HFFc6 (cell line): ENCODE measurements at places on chromosomes 2 and 18.
A peak's percentile ranks its signal among the peaks of the same experiment; 100 is the strongest.

- DNase-seq = no peak
These were observed 655.5 kb upstream of the FANCL start for GRCh38 chr2:58896638-58897037.

- no peak for DNase-seq
These were observed 18.9 kb downstream of the SALL3 start for GRCh38 chr18:78998371-78999071.

GRCh38 chr18:24762511-24762910 lies 302.1 kb downstream of the HRH4 start:
- DNase-seq = no peak

- no peak for DNase-seq
These were observed 82.5 kb downstream of the MGAT5 start for GRCh38 chr2:134336352-134336751.

DNA sequence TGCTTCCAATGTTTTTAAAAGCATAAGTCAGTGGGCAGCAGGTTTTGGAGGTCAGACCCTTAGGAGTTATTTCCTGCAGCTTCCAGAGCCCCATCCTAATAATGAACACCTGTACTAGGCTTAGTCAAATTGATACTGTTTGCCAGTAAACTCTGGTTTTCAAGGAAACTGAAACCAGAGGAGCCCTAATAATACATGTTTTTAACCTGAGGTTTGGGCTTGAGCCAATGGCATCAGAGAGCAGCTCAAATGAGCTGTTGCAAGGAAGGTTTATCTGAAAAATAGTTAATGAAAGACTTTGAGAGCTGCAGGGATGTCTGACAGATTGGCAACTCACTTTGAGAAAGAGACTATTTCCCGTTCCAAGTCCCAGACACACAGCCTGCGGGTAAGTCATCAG lies 54.6 kb downstream of the DCC start:
- no peak for DNase-seq

DNA sequence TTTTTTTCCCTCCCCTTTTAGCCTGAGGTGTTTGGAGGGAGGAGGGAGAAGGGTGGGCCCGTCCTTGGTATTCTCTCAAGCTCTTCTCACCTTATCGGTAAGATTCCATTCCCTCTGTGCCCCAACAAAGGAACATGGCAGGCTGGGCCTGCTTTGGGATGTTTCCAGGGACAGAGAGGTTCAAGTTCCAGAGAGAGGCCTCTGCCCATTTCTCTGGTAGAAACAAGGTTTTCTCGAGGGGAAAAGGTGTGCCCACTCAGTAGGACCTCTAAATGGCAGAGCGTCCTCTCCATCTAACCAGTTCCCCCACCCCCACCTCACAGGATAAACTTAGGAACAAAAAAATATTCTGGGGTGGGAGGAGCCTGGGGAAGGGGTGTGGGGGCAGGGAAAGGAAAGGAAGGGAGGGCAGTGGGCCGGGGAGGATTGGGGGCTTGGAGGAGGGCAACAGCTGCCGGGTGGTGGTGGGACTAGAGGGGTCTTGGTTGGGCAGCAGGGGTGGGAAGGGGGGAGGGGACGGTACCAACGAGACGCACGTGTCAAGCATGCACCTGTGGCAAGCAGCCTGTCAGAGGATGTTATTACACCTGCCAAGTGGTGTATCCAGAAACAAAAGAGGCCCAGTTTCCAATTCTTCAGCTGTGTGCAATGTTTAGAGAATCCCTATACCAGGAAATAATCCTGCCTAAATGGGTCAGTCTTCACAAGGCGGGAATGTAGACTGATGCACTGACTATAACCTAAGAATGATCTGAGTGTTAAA lies 2.1 kb downstream of the PCBP1 start:
- no peak for DNase-seq

DNA sequence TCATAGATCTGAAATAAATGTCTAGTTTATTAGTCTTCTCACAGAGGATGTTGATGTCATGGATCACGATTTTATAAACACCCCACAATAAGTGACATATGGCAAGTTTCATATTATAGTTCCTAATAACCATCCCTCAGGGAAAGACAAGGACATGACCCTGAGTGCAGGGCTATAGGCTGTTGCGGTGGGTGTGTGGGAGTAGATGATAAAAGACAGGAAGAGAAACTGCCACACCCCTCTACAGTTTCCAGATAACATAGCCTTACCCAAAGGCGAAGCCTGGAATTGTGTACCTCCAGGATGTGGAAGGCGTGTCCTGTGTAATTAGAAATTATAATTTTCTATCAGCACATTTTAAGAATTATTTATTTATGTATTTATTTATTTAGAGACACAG lies 2.4 kb upstream of the NEDD4L start:
- no peak for DNase-seq

- no peak for DNase-seq
These were observed 20.6 kb downstream of the STPG4 start for GRCh38 chr2:47134386-47135090.

DNA sequence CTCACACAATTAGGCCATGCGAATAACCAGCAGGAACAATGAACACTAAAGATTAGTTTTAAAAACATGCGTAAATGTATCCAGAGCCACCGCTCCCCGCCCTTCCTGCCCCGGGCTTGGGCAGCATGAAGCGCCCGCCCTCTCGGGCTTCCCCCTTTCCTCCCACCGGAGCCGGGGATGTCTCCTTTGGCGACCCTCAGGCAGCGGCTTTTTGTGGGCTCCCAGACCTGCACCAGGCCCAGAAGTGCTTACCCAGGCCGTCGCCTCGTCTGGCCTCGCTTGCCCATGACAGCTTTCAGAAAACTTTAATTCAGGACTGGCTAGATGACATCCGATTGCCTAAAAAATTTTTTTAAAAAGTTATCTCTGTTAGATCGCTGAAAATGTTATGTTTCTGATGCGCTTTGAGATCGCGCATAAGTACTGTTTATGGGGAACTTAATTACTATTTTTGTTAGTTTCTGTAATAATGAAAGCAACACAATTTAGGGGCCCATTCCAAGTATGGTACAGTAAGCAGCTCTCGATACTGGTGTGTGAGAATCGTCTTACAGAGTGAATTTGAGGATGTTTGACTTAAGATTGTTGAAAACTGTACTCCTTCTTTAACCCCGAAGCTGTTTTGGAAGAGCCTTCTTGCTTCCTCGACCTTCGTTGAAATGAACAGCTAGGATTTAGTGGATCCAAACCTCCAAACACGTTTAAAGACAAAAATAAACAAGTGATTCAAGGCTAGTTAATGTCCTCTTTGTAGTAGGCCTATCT lies 1.1 kb downstream of the MAP3K20 start:
- DNase-seq = no peak

DNA sequence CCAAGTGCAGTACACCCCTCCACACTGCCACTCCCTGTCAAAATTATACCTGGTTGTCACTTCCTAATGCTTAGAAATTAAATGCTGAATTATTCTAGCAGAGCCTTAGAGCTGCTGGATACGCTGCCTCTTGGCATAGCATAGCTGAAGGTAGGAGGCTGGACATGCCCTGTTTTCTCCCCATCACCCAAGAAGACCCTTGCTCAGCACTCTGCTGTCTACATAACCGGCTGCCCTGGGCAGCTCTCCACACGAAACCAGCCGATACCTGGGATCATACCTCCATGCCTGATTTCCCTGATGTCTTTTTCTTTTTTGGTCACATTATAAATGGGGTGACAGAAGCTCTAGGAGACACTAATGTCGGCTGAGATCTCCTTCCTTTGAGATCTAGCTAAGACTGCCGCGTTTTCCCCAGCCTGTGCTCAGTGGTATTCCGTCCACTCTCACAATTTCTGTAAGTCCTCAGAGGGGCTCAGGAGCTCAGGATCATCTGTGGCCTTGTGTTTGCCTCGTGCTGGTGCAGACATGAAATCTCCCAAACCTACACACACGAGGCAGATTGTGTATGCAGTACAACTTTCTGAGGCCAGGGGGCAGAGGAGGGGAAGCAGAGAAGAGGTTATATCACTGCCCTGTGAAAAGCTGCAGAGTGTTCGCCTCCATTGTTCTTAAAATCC lies 13.5 kb upstream of the ZAP70 start:
- peak; percentile 60 for DNase-seq

- peak; percentile 21 for DNase-seq
These were observed 374.3 kb downstream of the SLC4A3 start for GRCh38 chr2:220001751-220002150.

DNA sequence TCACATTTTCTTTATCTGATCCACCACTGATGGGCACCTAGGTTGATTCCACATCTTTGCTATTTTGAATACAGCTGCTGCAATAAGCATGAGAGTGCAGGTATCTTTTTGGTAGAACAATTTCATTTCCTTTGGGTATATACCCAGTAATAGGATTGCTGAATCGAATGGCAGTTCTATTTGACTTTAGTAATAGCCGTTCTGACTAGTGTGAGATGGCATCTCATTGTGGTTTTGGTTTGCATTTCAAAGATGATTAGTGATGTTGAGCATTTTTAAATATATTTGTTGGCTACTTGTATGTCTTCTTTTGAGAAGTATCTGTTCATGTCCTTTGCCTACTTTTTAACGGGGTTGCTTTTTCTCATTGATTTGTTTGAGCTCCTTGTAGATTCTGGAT lies 72.3 kb downstream of the CCDC138 start:
- DNase-seq = peak; percentile 32

GRCh38 chr18:49521216-49521835 lies 34.3 kb upstream of the C18orf32 start:
- DNase-seq = no peak

GRCh38 chr2:10544252-10544651 lies 96.1 kb upstream of the ODC1 start:
- DNase-seq = no peak

DNA sequence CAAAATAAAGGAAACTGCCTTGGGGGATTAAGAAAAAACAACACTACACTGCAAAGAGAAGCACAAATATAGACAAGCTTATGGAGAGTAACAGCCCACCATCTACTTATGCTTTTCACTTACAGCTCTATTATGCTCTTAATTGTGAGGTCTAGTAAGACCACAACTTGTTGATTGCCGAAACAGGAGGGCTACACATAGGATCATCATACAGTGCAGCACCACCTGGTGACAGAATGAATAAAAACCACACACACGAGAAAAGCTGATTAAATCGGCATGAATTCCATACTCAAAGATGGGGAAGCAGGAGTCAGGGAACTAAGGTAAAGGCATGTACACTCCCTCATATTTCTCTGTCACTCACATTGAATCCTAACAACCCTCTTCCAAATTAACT lies 259.2 kb downstream of the IKZF2 start:
- DNase-seq = peak; percentile 49

DNA sequence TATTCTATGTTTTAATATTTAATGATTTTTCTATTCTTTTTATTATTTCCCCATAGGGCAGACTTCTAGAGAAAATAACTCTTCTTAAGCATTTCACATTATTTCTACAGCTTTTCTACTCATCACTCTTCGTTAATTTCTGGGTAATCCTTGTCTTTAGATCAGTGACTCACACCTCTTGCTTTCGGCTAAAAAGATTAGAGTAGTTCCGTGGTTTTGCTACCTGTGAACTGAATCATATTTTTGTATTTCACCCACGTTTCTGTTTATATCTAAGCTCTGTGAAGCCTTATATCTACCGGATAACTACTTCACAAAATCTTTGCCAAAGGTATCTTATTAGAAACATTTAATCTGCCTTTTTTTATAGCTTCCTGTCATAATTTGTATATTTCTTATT lies 685.5 kb upstream of the FSHR start:
- DNase-seq = no peak

DNA sequence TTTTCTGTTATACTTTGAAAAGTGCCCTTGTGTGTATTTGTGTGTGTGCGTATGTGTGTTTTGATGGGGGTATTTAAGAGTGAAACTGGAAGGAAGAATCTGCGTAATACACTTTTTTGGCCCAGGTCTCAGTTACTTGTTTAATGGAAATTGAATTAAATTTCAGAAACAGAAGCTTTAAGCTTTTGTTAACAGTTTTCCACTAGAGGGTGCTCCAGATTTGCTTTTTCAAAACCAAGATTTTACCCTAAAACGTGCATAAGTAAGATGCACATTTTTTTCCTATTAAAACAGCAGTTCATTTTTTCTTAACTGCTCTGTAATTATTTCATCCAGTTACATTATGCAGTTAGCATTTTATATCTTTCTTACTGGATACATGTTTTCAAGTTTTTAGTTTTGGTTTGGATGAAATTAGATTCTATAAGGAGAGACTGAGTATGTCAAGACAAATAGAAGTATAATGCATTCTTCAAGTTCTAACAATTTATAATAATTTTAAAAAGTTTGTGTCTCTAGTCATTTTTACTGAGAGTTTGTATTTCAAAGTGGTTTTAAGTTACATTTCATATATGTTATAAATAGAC lies 97.2 kb downstream of the PIK3C3 start:
- peak; percentile 19 for DNase-seq

DNA sequence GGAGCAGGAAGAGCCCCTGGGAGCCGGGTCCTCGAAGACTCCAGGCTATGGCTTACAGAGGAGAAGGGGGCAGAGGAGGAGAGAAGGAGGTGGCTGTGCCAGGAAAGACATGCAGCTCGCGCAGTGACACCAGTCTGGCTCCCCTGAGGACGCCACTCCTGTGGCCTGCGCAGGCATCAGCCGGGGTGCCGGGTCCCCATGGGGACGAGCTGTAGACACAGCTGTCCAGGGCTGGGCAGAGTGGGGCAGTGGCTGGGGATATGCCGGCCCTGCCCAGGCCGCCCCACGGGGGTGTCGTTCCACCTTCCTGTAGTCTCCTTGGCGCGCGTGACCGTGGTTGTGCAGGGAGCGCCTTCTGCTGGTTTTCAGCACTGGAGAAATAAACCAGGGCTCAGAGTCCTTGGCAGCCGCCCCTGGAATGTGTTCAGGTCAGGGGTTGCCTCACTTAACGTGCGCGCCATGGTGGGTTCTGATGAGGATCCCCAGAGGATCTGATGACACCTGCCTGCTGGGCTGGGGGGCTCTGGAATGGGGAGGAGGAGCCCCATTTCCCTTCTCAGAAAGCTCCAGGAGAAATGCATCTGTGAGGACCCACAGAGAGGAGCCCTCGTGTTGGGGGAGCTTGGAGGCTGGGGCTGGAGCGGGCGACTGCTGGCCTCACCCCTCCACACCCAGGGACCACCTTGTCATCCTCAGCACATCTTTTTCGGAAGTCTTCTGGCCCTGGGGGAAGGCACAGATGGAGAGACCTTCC lies 26.7 kb downstream of the RAMP1 start:
- no peak for DNase-seq

GRCh38 chr2:126913329-126913728 lies 14.6 kb downstream of the TEX51 start:
- no peak for DNase-seq

DNA sequence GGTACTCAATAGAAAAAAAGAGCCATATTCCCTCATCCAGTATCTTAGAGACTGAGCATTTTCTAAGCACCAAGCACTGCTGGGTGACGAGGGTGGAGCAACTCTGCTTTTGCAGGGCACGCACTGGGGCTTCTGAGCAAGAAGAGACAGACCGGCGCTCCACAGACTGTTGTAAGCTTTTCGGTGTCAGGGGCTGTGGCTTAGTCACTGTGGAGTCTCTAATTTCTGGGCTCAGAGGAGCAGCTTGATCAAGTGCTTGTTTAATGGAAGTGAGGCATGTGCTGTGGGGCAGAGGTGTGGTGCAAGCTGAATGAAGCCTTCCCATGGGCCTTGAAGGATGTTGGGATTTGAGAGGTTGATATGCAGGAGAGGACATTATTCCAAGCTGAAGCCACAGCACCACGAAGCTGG lies 227.1 kb downstream of the MYCN start:
- no peak for DNase-seq
